ENCODE measurements at places on chromosomes 7 and 10.

DNA sequence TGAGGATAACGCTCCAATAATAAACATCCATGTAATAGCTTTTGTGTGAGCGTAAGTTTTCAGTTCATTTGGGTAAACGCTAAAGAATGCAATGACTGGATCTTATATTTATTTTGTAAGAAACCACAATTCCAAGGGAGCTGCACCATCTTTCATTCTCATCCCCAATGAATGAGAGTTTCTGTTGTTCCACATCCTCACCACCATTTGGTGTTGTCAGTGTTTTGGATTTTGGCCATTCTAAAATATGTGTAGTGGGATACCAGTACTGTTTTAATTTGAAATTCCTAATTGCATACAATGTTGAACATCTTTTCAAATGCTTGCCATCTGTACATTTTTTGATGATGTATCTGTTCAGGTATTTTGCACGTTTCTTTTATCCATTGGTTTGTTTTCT, 50.9 kb upstream of the SEMA3D start:
- H3K27ac ChIP-seq = no peak overlapping the region
- DNase-seq = no peak
- H3K27me3 ChIP-seq = no peaks in the 10 kb centered on the region
- H3K4me1 ChIP-seq = no peaks in the 10 kb centered on the region

GRCh38 chr10:84140036-84140379, 699 bp downstream of the GHITM start:
- peaks cover 36% of the 10 kb centered on the region for H3K36me3 ChIP-seq
- no peaks in the 10 kb centered on the region for H3K27me3 ChIP-seq
- H3K4me3 ChIP-seq = peak overlapping the region; percentile 100
- peaks cover 17% of the 10 kb centered on the region for H3K4me1 ChIP-seq
- peak overlapping the region; percentile 99 for H3K27ac ChIP-seq
- no peak for DNase-seq

DNA sequence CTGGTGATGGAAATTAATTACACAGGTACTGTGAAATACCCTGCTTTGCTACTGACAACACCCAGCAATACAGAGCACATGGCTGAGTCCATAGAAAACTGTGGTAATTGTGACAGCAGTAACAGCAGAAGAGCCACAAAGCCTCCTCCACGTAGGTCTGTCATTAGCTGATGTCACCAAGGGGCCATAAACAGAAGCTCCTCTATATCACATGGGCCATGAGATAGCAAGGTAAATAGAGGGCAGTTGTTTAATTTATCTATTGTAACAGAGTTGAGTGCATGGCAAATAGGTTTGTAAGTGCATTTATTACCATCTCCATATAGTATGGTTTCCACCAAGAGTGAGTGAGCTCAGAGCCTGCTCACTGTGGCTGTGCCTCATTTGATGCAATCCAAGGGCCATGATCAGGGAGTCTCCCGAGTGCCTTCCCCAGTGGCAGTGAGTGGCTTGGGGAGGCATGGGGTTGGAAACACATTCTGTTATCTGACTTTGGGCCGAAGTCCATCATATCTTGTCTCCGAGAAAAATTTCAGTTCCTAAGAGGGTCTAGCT, 281.2 kb downstream of the SKAP2 start:
- H3K4me1 ChIP-seq = no peaks in the 10 kb centered on the region
- H3K27me3 ChIP-seq = no peaks in the 10 kb centered on the region
- H3K36me3 ChIP-seq = no peaks in the 10 kb centered on the region
- no peak overlapping the region for H3K27ac ChIP-seq
- DNase-seq = no peak

DNA sequence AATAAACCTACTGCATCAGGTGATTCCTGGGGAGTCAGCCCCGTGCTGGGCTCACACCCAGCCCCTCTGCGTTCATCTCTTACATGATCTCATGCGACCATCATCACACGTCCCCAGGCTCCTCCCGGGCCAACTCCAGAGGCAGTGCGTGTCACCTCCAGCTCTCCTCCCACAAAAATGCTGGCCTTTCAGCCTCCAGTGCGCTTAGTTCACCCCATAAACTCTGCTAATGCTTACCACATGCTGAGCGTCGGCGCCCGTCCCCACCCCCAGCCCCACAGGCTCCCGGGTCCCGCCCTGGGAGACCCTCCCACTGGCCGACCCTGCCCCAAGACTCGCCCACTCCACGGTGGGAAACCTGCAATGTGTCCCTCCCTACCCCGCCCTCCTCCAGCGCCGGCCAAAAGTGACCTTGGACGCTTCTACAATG, 816 bp upstream of the SDK1 start:
- H3K27ac ChIP-seq = no peak overlapping the region
- DNase-seq = no peak
- H3K36me3 ChIP-seq = no peaks in the 10 kb centered on the region

GRCh38 chr7:96624954-96625353, 84.7 kb downstream of the SEM1 start:
- no peak overlapping the region for H3K4me3 ChIP-seq
- no peak overlapping the region for H3K27ac ChIP-seq
- no peaks in the 10 kb centered on the region for H3K4me1 ChIP-seq
- H3K36me3 ChIP-seq = no peaks in the 10 kb centered on the region

DNA sequence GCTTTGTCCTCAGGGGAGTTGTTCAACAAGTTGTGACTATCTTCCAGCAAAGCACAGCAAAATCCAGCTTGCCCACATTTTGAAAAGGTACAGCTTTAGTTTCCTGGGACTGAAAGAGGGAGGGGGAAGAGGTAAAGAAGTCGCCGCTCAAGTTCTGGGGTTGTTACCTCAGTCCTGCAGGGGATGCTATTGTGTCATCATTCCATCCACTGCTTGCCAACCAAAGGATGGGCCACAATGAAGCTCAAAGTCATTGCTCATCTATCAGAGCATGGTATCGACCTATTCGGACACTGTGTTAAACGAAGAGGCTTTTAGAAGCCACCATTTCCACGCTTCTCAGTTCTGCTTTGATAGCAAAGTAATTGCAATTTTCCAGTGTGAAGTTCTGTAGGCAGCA, 34.3 kb downstream of the NPY start:
- no peaks in the 10 kb centered on the region for H3K36me3 ChIP-seq
- no peaks in the 10 kb centered on the region for H3K4me1 ChIP-seq
- H3K27ac ChIP-seq = no peak overlapping the region
- no peak overlapping the region for H3K4me3 ChIP-seq
- no peaks in the 10 kb centered on the region for H3K27me3 ChIP-seq

GRCh38 chr10:66833861-66834260, 92.0 kb upstream of the LRRTM3 start:
- H3K4me3 ChIP-seq = no peak overlapping the region
- DNase-seq = no peak
- no peak overlapping the region for H3K27ac ChIP-seq
- no peaks in the 10 kb centered on the region for H3K36me3 ChIP-seq
- no peaks in the 10 kb centered on the region for H3K27me3 ChIP-seq

DNA sequence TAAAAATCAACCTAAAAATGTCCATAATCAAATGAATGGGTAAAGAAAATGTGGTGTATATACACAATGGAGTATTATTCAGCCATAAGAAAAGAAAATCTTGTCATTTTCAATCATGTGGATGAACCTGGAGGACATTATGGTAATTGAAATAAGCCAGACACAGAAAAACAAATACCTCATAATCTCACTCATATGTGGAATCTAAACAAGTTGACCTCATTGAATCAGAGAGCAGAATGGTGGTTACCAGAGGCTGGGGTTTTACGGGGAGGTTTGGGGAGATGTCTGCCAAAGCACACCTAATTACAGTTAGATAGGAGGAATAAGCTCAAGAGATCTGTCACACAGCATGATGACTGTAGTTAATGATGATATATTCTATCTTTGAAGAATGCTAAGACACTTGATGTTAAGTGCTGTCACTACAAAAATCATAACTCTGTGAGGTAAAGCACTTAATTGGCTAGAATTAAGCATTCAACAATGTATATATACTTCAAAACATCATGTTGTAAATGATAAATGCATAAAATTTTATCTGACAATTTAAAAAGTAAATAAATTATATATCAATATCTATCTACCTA, 39.1 kb upstream of the TNPO3 start:
- peaks cover 3% of the 10 kb centered on the region for H3K27me3 ChIP-seq
- no peaks in the 10 kb centered on the region for H3K4me1 ChIP-seq
- no peaks in the 10 kb centered on the region for H3K36me3 ChIP-seq
- no peak overlapping the region for H3K4me3 ChIP-seq
- no peak overlapping the region for H3K27ac ChIP-seq

DNA sequence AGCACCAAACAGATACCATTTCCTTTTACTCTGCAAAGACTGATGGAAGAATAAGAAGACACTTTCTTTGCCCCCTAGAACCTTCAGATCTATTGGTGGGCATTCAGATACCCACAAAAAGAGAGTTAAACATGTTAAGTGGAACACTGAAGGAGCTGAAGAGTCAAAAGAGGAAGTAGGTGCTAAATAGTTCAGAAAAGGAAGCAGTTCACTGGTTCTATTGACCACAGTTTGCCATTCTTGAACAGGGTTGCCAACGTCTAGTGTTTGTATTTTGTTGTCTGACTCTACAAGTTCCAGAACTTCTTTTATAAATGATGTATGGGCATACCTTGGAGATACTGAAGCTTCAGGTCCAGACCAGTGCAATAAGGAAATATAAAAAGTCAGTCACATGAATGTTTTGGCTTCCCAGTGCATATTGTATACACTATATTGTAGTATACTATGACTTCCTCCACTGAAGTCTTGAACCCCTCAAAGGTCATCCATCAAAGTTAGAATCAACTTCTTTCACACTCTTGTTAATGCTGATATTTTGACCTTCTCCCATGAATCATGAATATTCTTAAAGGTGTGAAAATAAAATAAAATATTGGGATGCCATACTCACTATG, 47.5 kb upstream of the AGR3 start:
- H3K36me3 ChIP-seq = no peaks in the 10 kb centered on the region
- H3K4me3 ChIP-seq = no peak overlapping the region
- no peaks in the 10 kb centered on the region for H3K27me3 ChIP-seq
- no peak overlapping the region for H3K27ac ChIP-seq
- no peak for DNase-seq
